Kidney (tissue), 22 donors: ENCODE measurements at places on chromosomes 12 and 14.

GRCh38 chr12:55929306-55929791 lies 1.6 kb upstream of the DGKA start:
- no peak for DNase-seq

- no peak for DNase-seq
These were observed 22.2 kb downstream of the CCDC63 start for GRCh38 chr12:110869026-110869425.

GRCh38 chr12:76113800-76114757 lies 29.6 kb upstream of the NAP1L1 start:
- no peak for DNase-seq

GRCh38 chr12:122421187-122421820 lies 1.2 kb downstream of the CLIP1 start:
- peak; percentile 10 for DNase-seq

GRCh38 chr14:63781686-63782085 lies 53.8 kb upstream of the SGPP1 start:
- DNase-seq, result no peak

DNA sequence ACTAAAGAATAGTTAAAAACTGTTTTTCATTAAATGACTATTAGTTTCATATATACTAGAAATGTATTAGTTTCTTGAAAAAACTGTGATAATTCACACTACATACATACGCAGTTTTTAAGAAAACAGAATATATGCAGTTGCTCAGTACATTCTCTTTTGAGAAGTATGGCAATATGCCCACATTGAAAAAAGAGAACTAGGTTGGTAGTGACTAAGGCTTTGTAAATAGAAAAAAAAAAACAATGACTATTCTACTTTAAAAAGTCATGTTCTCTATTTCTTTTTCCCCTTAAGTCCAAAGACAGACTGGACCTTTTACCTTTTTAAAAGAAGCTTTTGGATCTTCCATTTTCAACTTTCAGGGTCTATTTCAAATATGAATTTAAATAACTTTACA lies 25.0 kb downstream of the SNX6 start:
- no peak for DNase-seq

DNA sequence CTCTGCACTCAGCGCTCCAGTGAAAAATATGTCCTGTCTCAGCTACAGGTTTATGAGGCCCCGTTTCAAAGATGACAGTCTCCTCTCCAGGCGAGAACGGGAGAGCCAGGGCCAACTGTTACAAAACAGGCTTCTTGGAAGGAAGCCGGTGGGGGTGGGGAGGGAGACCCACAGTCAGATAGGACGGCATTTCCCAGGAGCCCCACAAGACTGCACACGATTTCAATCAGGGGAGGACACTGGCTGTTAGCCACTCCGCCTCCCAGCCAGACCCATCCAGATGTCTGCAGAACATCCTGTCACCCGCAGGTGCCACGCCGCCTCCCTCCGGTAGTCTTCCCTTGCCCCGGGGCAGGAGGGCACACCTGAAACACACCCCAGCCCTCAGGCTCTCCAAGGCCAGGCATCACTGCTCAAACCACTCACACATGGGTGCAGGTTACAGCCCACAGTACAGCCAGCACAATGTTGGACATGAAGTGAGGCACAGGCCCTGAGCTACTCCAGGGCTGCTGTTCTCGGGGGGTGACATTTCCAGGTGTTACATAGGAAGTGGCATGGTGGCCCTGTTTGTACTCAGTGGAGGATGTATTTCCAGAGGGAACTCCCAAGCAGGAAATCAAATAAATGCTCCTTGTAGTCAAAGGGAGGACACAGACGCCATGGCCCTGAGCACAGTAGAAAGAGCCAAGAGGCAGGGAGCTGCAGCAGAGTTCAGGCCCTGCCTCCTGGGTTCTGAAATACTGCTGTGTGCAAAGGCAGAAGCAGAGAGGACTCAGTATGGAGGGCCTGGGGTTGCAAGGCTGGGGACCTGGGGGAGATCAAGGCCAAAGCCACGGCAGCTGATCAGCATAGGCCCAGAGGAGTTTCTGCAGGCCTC lies 138.1 kb downstream of the BCL11B start:
- peak; percentile 71 for DNase-seq

- DNase-seq, result no peak
These were observed 12.1 kb downstream of the CRADD start for GRCh38 chr12:93689076-93689834.

GRCh38 chr12:112977641-112978040 lies 678 bp upstream of the OAS2 start:
- DNase-seq, result no peak

GRCh38 chr12:111330800-111331752 lies 37.8 kb downstream of the PHETA1 start:
- DNase-seq, result no peak

DNA sequence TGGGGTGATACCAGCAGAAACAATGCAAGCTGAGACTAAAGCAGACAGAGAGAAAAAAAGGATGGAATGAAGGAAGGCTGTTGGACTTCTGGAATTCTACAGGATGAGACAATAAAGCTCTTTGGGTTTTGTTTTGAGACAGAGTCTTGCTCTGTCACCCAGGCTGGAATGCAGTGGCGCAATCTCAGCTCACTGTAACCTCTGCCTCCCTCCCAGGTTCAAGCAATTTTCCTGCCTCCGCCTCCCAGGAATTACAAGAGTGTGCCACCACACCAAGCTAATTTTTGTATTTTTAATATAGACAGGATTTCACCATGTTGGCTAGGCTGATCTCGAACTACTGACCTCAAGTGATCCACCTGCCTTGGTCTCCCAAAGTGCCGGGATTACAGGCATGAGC lies 115.4 kb downstream of the EXOC5 start:
- no peak for DNase-seq

GRCh38 chr12:1533602-1534304 lies 60.6 kb downstream of the FBXL14 start:
- peak; percentile 33 for DNase-seq

GRCh38 chr14:73273799-73274198 lies 36.5 kb downstream of the PAPLN start:
- no peak for DNase-seq

- DNase-seq, result no peak
These were observed 280.3 kb downstream of the BCAT1 start for GRCh38 chr12:24668563-24668962.

- DNase-seq, result no peak
These were observed 80.3 kb downstream of the PPM1A start for GRCh38 chr14:60329274-60329673.

- no peak for DNase-seq
These were observed 34.7 kb downstream of the TBX5 start for GRCh38 chr12:114371250-114371649.

GRCh38 chr14:22047115-22047514 lies 373.5 kb upstream of the OR4E1 start:
- DNase-seq, result peak; percentile 63

- no peak for DNase-seq
These were observed 120.0 kb upstream of the SLC38A2 start for GRCh38 chr12:46492471-46493085.

DNA sequence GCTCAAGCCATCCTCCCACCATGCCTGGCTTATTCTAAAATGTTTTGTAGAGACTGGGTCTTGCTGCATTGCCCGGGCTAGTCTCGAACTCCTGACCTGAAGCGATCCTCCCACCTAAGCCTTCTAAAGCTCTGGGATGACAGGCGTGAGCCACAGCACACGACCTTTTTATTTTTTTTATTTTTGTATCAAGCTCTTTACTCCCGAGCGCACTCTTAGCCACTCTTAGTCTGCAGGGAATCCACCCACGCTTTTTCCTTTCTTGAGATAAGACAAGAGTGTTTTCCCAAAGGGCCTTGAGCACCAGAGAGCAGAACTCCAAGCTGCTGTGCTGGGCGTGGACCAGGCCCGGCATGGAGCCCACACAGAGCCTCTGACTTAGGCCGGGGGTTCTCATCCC lies 23.4 kb downstream of the MAP1LC3B2 start:
- no peak for DNase-seq

GRCh38 chr12:43480591-43480990 lies 71.4 kb downstream of the ADAMTS20 start:
- no peak for DNase-seq
